Esophagus muscularis mucosa (tissue), 4 donors: ENCODE measurements at places on chromosomes 12 and 14. TPM values are rescaled to one million over a fixed set of nuclear protein-coding genes. Genes with fewer than 3 reads are reported as not detected.

The ITGA7 gene
- total RNA-seq = 155 TPM

The PMCH gene
- total RNA-seq = not detected

The SARNP gene
- 67.3 TPM for total RNA-seq

The ASB8 gene
- 33.6 TPM for total RNA-seq

The OVCH1 gene
- total RNA-seq = 0.78 TPM

The DAO gene
- total RNA-seq = not detected

The CISTR gene
- not detected for total RNA-seq

DNA sequence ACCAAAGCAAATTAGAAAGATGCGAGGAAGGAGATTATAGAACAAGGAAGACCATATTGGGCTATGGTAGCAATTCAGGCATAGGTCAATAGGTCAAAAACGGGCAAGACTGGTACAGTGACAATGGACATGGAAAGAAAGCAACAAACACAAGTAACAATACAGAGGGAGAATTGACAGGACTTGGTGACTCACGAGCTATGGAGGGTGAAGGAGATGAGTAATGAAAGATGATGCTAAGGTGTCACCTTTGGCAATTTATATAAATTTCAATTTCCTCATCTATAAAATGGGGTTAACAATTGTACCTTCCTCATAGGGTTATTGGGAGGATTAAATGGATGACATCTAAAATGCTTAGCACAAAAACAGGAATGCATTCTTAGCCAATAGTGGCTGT lies 15.1 kb upstream of the DUSP16 start:
- DNase-seq = no peak

DNA sequence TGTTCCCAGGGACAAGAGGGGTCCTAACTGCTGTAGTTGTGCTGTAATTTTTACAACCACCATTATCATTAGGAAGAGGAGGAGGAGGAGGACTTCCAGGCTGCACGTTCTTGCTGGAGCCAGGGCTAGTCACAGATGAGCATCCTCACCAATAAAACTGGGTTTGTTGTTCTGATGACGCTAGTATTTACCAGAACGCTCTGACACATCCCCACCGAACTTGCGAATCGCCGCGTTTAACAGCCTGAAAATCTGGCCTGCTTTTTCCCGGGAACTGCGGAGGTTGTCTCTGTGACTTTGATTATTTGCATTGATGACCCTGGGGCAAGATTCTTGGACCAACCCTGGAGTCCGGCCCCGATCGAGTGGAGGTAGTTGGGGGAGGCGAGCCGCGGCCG lies 10.2 kb downstream of the TBX5 start:
- no peak for DNase-seq

DNA sequence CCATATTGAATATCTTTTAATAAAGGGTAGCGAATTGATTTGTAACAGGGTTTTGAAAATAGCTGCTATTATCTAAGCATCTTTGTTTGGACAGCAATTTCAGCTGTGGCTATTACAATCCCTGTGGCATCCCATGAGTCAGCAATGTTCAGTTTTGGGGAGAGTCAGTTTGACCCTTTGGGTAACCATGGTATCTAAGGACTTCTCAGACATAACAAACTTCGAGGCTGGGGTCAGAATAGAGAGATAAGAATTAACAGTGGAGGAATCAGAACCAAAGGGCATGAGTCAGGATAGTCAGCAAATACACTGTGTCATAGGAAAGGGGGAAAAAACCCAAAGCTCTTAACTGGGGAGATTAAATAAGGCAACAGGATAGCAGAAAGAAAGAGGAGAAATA lies 11.7 kb upstream of the PTHLH start:
- no peak for DNase-seq

- no peak for DNase-seq
These were observed 18.8 kb downstream of the CEP170B start for GRCh38 chr14:104883681-104884361.

DNA sequence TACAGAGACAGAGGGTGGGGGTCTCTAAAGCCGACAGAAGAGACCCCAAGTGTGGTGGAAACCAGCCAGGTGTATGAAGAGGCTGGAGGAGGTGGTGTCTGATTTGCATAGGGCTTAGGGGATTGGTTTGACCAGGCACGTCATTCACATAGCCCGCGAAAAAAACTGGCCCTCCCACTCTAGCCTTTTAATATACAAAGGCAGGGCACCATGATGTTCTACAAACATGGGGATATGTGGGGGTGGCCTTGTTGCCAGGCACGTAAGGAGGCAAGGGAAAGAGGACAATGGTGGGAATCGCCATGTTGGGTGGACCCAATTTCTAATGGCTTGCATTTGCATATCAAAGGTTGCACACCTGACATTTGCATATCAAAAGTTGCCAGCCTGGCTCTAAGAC lies 13.2 kb downstream of the LALBA start:
- peak; percentile 60 for DNase-seq

GRCh38 chr12:49798934-49799333 lies 29.3 kb downstream of the NCKAP5L start:
- DNase-seq = no peak

DNA sequence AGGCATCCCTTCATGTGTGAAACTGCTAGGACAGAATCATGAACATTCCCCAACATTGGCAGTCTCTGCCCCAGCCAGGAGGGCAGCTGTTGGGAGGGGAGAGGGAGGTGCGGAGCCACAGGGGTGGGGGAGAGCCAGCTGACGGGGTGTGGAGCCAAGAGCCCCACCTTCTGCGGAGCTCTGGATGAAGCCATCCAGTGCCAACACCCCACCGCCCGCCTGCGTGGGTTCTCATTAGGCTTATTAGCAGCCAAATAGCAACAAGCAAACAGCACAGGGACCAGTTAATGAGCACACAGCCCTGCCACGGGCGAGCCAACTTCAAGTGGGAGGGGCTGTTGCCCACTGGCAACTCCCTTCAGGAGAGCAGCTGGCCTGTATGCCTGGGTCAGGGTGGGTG lies 12.1 kb downstream of the LTBP2 start:
- no peak for DNase-seq

- DNase-seq = no peak
These were observed 7.5 kb downstream of the VTI1B start for GRCh38 chr14:67666750-67667449.

DNA sequence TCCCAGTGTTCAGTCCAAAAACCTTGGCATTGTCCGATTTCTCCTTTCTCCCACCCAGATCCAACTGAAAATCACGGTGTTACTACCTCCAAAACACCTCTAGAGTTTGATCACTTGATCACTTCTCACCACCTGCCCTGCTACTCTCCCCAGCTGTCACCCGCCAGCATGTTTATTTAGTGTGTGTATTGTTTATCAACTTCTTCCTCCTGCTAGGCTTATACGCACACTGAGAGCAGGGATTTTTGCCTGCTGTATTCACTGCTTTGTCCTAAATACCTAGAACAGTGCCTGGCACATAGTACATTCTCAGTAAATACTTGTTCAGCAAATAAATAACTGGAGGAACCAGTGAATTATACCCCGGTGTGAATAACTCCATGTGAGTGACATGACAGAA lies 5.0 kb downstream of the BDKRB1 start:
- DNase-seq = no peak

- DNase-seq = no peak
These were observed 2.6 kb downstream of the ACSS3 start for GRCh38 chr12:81080431-81080983.

GRCh38 chr14:74705613-74706500 lies 7.0 kb downstream of the AREL1 start:
- no peak for DNase-seq

DNA sequence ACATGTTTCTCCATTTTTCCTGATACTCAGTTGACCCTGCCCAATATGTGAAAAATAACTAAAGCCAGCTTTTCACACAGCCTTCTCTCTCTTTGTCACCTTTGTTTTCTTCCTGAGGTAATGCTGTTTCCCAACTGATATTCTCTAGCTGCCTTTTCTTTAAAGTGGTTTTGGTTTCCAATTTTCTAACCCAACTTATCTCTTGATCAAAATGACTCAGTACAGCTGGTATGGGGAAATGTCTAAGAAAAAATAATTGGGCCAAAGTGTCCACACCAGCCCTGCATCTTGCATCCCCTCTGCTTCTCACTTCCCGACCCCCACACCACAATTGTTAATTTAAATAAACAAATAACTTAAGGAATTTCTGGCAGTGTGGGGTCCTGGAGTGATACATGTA lies 193.8 kb downstream of the SYT1 start:
- DNase-seq = no peak
